ENCODE measurements at places on chromosomes 3 and 15.

- DNase-seq: peak; percentile 68
These were observed 31.3 kb upstream of the SETMAR start for GRCh38 chr3:4271834-4272233.

DNA sequence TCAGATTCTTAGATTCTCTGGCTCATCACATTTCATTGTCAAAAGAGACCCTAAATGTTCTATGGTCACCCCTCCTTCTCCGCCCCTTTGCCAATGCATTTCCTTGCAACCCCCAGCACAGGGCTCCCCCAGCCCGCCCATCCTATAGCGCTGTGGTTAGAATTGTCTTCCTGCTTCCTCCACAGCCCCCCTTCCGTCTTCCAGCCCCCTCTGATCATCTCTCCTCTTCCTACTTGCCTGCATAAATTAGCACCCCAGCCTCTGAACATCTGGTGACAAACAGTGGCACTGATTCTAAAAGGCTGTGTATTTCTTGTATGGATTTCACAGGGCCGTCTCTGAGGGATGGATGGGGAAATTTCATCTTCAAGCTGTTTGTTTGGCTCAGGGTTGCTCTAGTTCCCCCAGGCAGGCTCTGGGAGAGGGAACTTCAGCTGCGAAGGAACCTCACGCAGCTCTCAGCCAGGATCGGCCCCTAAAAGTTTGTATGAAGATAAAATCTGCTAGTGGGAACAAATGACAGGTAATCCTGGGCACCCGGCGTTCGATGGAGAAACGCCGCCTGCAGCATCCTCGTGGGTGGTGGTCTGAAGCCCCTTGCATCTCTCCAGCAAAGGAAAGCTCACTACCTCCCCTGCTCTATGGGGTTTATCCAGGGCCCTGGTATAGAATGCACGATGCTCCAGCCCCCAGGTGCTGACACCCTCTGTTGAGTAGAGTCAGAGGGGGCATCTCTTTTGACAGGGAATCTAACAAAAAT is 83.0 kb downstream of the WNT7A start:
- DNase-seq: no peak

DNA sequence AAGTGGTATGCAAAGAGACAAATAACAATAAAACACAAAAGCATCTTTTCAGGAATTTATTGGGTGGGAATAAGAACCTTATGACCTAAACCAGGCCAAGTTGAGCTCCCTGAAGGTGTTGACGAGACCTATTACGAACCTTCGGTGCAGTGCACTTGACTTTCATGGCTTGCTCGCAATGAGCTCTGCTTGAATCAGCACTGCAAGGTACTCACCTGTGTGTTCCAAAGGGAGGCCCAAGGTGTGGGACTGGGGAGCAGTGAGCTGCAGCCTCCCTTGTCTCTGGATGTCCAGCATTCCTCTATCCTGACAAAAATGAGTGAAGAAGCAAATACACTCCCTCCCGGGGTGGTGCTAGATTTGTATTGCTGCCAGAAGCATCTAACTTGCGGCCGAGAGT is at the start of gene MDFIC2:
Gene MDFIC2 (minus strand): TSS at position 303 of the 400 bp plus-strand sequence. CDS start 665 bp downstream, outside the sequence.
- DNase-seq: no peak

GRCh38 chr15:46855388-46855787 is 861.9 kb upstream of the SEMA6D start:
- DNase-seq: no peak

DNA sequence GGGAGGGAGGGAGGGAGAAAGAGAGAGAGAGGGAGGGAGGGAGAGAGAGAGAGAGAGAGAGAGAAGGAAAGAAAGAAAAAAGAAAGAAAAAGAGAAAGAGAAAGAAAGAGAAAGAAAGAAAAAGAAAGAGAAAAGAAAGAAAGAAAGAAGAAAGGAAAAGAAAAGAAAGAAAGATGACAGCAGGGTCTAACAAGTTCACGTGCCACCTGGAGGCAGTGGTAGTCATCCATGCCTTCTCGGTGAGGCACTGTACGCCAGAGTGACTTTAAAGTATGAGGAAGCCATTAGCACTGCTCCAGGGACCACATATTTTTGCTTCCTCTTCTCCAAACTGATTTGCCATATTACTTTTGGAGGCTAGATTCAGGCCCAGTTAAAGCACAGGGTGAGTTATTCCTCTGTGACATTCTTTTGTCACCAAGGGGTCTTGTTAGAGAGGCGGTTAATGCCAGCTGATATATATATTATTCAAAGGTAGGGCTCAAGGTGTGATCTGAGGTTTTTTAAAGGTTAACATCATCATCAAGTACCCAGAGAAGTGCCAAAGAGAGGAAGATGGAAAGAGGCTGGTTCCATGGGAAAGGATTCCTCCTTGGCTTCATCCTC is at the start of gene HTR3D:
Gene HTR3D (plus strand): TSS at position 556 of the 606 bp plus-strand sequence. CDS start 0 bp downstream, at position 556.
- DNase-seq: no peak

- peak; percentile 72 for DNase-seq
These were observed 29.6 kb downstream of the SQOR start for GRCh38 chr15:45664451-45664850.

GRCh38 chr15:70165716-70166284 is 68.1 kb upstream of the TLE3 start:
- no peak for DNase-seq

DNA sequence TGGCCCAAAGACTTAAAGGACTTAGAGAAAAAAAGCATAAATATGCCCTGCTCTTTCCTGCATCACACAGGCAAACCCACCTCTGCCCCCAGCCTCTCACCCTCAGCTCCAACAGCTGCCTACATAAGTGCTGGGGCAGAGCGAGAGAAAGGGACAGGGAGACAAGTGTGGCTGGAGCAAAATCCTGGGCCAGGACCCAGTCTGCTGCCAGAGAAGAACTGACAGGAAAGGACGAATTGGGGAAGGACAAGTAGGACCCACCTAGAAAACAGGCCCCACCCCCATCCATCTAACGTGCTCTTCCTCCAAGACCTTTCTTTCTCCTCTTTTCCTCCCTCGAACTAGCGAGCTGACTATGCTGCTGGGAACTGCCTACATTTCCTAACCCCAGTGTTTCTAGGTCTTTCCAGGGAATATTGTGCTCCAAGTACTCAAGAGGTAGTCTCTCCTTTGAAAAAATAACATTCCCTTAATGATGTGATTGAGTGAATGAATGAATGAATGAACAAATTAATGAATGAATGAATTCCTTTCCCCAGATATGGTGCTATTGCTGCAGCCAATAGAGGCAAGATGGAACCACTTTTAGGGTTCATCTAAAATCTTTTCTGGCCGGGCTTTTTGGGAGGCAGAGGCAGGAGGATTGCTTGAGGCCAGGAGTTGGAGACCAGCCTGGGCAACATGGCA is 18.4 kb downstream of the IGDCC4 start:
- DNase-seq: no peak

DNA sequence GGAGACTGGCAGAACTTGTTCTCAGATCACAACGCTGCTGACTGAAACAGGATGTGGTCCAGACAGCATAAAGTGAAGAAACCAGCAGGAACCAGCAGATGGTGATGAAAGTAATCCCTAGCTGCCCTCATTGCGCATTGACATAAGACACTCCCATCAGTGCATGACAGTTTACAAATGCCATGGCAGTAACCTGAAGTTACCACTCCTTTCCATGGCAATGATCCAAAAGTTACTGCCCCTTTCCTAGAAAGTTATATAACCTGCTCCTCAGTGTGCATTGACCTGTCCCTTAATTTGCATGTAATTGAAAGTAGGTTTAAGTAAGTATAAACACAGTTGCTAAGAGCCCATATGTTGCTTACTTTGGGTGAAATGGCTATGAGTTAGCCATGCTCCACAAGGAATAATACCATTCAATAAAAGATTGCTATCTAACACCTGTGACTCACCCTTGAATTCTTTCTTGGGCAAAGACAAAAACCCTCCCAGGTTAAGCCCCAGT is 149.1 kb upstream of the CD96 start:
- peak; percentile 8 for DNase-seq
